GM06990 (cell line): ENCODE measurements at places on chromosomes 7 and 10.
A peak's percentile ranks its signal among the peaks of the same experiment; 100 is the strongest.

DNA sequence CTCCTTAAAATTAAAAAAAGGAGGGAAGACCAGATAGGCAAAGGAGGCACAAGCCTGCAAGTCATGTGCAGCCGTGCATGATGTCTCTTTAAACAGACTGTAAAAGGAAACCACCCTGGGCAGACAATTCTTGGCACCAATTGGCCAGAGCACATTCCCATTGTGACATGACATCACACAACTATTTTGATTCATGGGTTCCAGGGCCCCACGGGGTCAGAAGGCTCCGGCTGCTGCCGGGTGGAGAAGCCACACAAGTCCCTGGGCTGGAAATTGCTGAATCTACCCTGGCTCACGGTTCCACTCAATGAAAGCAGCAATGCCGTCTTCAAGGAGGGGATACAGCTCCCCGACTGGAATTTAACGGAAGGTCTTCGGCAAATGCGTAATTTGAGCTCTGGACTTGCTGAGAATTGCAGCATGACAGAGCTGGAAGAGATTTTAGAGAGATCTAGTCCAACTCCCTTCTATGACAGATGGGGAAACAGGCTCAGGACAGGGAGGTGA lies 140.5 kb downstream of the PRKAG2 start:
- DNase-seq: no peak

- DNase-seq: no peak
Measured at GRCh38 chr7:129649128-129649690, 37.7 kb downstream of the NRF1 start.

DNA sequence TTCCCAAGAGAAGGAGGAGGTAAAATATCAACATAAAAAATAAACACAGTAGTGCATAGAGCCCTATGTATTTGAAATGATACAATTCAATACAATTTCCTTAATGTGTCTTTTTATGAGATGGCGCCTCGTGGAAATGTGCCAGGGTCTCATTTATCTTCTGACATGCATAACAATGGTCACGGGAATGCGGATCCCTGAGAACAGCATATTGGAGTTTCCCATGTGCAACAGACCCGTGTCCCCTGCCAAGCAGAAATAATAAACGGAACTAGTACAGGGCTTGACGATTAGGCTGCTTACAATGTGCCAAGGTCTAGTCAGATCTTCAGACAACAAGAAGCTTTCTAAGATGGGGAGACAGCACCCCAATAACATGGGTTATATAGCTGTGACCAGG lies 217.9 kb downstream of the ARHGAP21 start:
- no peak for DNase-seq

DNA sequence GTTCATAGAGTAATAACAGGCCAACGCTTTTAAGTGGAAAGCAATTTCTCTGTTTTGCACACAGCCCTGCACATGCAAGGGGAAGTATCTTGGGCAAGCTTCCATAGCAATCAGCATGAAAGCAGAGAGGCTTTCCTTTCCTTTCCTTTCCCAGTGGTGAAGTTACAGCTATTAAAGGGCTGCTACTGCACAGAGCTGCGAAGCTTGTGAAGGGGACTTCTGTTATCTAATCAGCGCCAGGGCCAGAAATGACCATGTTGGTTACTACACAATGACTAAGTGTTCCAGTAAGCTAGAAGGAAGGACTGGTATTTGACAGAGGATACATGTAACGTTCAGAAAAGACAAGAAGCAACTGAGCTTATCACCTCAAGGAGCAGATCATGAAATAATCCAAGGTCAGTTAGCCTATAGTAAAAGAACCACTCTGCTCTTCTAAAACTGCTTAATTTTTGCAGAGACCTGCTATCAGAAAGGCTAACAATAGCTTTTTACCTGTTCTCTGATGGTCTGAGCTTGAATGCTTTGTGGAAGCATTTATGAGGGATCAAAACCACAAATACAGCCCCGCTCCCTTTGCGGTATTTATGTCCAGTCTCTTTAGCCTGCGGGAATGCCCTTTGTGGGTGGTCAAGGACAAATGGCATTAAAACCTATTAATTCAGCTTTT lies 45.9 kb downstream of the SGMS1 start:
- no peak for DNase-seq

GRCh38 chr7:87356448-87356847 lies 11.0 kb downstream of the CROT start:
- no peak for DNase-seq

- peak; percentile 9 for DNase-seq
Measured at GRCh38 chr7:145036604-145037405, 201.0 kb upstream of the TPK1 start.

DNA sequence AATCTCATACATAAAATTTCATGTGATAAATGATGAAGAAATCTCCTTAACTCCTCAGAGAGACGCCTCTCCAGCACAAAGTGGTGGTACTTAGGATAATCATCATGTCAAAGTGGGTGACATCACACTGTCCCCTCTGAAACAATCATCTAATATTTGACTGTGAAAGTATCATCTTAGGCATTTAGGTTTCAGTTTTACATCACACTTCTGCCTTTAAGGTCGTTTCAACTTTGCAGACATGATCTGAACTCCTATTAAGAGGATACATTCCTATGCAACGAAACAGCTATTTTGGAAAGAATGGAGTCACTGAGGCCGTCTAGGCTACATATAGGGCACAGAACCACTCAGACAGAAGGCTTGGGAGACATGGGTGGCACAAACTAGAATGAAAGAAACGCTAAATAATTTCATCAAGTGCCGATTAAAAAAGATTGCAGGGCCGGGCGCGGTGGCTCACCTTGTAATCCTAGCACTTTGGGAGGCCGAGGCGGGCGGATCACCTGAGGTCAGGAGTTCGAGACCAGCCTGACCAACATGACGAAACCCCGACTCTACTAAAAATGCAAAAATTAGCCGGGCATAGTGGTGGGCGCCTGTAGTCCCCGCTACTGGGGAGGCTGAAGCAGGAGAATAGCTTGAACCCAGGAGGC lies 2.0 kb downstream of the VOPP1 start:
- DNase-seq: peak; percentile 77

GRCh38 chr10:73875139-73875475 lies 752 bp upstream of the CAMK2G start:
- DNase-seq: no peak

- DNase-seq: no peak
Measured at GRCh38 chr10:116268976-116269375, 4.0 kb downstream of the GFRA1 start.

DNA sequence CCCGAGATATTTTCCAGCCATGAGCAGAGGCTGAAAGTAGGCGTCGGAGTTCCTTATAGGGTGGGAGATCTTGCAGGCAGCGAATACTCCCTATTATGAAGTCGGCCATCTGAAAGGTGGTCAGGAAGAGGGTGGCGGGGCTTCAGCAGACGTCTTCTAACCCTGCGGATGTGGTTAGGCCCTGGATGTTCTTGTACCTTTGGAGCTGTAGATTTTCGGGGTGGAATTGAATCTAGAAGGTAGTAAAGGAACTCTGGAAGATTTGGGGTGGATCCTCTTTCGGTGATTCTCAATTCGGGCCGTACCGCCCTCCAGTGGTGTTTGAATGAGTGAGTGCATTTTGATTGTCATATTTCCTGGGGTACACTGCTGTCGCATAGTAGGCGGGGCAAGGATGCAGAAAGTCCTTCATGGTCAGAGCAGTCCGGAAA lies 635 bp downstream of the NUP205 start:
- DNase-seq: no peak

DNA sequence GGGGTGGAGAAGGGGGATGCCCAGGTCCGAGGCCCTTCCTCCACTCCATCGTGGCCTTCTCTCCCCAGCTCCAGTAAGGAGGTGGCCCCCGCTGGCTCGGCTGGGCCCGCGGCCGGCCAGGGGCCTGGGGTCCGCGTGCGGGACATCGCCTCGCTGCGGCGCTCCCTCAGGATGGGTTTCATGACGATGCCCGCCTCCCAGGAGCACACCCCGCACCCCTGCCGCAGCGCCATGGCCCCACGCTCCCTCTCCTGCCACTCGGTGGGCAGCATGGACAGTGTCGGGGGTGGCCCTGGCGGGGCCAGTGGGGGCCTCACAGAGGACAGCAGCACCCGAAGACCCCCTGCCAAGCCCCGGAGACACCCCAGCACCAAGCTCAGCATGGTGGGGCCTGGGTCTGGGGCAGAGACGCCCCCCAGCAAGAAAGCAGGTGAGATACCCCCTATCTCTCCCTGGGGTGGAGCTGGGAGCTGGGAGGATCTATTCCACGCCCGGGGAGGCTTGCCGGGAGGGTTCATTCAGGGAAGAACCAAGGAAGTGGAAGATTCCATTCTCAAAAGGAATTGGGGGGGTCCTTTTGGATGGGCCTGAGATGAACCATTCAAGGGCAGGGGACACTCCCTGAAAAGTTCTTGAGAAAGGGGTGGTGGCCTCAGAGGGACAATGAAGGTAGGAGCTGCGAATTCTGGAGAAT lies 3.2 kb downstream of the NYAP1 start:
- no peak for DNase-seq

- DNase-seq: no peak
Measured at GRCh38 chr7:130946114-130946513, 212.1 kb upstream of the KLF14 start.

GRCh38 chr10:132572545-132572937 lies 35.0 kb downstream of the INPP5A start:
- no peak for DNase-seq

GRCh38 chr10:53702489-53702888 lies 929.9 kb upstream of the MBL2 start:
- no peak for DNase-seq

DNA sequence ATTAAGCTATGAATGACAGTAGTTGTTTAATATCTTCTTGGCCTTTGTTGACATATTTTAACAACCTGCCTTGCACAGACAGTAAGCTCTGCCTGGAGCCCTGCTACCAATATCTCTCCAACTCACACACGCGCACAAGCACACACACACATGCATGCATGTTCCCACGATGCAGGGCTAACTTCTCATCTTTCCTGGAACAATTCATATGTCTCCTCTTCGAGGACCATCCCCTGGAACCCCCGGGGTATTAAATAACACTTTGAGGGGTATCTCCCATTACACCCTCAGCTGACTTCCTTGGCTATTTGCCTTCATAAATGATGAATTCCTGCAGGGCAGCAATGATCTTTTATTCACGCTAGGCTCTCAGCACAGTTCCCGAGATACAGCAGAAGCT lies 258.0 kb downstream of the TRIL start:
- no peak for DNase-seq

- no peak for DNase-seq
Measured at GRCh38 chr7:105215821-105216220, 172.9 kb downstream of the SRPK2 start.

GRCh38 chr10:80152820-80153219 lies 20.3 kb downstream of the PLAC9 start:
- DNase-seq: no peak

DNA sequence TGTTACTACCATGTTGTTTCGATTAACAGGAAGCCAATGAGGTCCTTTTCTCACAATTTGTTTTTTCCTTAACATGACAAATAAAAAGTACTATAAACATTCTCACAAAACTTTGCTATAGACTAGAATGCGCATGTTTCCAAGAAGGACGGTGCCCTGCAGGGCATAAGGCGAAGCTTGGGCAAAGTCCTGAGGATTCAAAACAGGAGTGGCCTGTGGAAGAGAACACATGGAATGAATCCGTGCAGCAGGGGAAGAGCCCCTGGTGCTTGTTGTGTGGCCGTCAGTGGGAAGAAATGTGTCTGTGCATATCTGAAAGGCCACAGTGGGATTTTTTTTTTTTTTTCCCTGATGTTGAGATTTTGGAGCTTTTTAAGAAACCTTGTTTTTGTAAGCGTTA lies 67.6 kb downstream of the ITGA8 start:
- no peak for DNase-seq

GRCh38 chr10:74821501-74821900 lies 4.9 kb upstream of the KAT6B start:
- DNase-seq: no peak

- no peak for DNase-seq
Measured at GRCh38 chr7:26399736-26400135, 108.1 kb downstream of the SNX10 start.

DNA sequence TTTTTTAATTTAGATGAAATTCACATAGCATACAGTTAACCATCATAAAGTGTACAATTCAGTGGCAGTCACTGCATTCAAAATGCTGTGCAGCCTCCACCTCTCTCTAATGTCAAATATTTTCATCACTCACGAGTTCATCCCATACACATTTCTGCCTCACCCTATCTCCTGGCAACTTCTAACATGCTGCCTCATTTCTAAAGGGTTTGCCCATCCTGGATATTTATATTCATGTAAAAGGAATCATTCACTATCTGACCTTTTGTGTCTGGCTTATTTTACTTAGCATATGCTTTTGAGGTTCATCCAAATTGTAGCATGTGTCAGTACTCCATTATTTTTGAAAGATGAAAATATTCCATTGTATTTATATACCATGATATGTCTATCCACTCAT lies 286.9 kb upstream of the VSTM2A start:
- DNase-seq: no peak

DNA sequence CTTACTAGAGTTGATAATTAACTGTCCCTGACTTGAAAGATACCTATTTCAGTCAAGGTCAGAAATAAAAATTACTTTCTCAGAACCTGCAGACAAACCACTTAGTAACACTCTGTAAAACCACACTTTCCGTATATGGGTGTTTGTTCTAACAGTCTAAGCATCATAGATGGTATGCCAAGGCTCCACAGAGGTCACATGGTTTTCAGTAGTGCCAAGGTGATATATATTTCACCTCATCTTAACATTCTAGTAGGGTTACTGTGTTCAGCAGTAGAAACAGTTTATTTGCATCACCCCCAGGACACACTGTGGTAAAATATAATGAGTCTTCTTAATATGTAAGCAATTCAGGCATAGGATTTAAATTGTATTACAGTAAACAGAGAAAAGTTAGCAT lies 61.5 kb downstream of the KCND2 start:
- DNase-seq: no peak

- no peak for DNase-seq
Measured at GRCh38 chr10:6564367-6564766, 15.7 kb downstream of the PRKCQ start.

DNA sequence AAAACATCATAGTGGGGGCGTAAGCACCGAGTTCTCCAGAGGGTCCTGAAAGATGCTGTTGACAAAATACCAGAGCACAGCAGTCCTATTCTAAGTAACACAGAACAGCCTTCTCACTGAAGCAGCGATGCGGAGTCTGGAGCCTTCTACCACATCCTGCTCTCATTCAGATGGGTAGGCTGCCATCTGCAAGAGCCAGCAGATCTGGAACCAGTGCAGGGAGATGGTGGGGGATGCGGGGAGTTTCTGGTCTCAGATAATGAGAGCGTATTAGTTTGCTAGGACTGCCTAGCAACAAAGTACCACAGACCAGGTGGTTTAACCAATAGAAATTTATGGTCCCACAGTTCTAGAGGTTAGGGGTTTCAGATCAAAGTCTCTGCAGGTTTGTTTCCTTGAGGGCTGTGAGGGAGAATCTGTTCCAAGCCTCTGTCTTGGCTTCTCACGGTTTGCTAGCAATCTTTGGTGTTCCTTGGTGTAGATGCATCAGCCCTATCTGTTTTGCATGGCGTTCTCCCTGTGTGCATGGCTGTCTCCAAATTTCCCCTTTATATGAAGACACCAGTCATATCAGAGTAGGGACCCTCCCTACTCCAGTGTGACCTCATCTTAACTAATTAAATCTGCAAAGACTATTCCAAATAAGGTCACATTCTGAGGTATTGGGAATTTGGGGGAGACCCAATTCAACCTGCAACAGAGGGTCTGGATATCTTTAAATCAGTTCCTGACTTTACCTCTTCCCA lies 52.0 kb upstream of the STEAP1B start:
- peak; percentile 55 for DNase-seq

- no peak for DNase-seq
Measured at GRCh38 chr10:101273330-101273729, 44.1 kb upstream of the LBX1 start.
